Heart left ventricle (tissue), 16 donors: ENCODE measurements at places on chromosomes 2 and 18. TPM values are rescaled to one million over a fixed set of nuclear protein-coding genes. Genes with fewer than 3 reads are reported as not detected.

FEV gene
- total RNA-seq: not detected

DNA sequence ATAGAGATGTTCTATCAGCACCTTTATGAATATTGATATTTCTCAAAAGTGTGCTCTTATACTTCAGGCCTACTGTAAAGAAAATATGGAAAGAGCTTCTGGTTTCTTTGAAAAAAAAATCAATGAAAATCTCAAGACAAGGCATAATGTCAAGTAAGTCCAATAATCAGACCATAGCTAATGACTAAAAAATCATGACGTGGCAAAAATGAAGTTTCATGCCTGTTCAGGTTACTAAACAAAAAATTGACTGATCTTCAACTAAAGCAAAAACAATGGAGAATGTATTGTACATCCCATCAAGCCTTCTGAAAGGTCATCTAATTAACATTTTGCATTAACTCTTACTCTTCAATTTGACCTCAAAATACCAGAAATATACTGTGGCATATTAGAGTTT lies 824.4 kb downstream of the EPHA4 start:
- no peaks in the 10 kb centered on the region for H3K4me1 ChIP-seq
- no peak overlapping the region for H3K27ac ChIP-seq
- H3K36me3 ChIP-seq: no peaks in the 10 kb centered on the region
- H3K4me3 ChIP-seq: no peak overlapping the region
- H3K27me3 ChIP-seq: no peaks in the 10 kb centered on the region
- no peak for DNase-seq

- no peak overlapping the region for H3K4me3 ChIP-seq
- no peak overlapping the region for H3K27ac ChIP-seq
- no peaks in the 10 kb centered on the region for H3K27me3 ChIP-seq
- no peak for DNase-seq
- H3K36me3 ChIP-seq: no peaks in the 10 kb centered on the region
- H3K4me1 ChIP-seq: no peaks in the 10 kb centered on the region
Observed at GRCh38 chr2:222851956-222852617, 8.7 kb upstream of the ACSL3 start.

DNA sequence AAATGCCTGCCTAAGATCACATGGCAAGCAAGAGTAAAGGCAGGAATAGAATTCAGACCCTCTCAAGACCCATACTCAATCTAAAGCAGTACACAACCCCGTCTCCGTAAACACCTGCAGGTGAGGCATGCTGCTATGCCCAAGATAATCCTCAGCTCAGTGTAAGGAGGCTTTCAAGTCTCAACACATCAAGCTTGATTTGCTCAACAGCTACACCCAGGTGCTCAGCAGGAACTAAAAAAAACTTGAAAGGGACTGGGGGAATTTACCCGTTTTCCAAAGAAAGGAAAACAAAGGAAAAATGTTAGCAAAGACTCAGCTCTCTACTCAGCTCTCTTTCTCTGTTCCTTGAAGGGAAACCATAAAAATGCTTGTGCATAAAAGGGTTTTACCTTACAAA lies 301.8 kb downstream of the C1D start:
- H3K27me3 ChIP-seq: no peaks in the 10 kb centered on the region
- no peak overlapping the region for H3K4me3 ChIP-seq
- no peak for DNase-seq

DNA sequence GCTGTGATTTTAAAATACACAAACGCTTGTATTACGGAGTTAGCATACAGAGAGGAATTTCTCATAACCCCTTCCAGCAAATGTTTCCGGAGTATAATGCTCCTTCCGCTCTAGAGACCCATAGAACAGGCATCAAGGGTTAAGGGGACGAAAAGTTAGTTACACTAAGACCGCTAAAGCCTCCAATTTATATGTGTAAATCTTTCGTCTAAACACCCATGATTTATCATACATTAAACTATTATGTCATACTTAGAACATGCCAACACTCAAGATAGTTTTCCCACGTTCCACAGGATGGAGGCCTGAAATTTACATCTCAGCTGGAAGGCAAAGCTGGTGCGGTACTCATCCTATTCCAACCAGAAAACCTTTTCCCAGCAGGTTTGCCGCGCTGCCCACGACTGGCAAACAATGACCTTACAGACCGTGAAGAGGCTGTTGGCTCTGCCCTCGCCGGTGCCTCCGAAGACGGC lies 650 bp downstream of the ORMDL1 start:
- peak overlapping the region; percentile 92 for H3K4me3 ChIP-seq
- H3K36me3 ChIP-seq: peaks cover 47% of the 10 kb centered on the region
- no peak for DNase-seq

DNA sequence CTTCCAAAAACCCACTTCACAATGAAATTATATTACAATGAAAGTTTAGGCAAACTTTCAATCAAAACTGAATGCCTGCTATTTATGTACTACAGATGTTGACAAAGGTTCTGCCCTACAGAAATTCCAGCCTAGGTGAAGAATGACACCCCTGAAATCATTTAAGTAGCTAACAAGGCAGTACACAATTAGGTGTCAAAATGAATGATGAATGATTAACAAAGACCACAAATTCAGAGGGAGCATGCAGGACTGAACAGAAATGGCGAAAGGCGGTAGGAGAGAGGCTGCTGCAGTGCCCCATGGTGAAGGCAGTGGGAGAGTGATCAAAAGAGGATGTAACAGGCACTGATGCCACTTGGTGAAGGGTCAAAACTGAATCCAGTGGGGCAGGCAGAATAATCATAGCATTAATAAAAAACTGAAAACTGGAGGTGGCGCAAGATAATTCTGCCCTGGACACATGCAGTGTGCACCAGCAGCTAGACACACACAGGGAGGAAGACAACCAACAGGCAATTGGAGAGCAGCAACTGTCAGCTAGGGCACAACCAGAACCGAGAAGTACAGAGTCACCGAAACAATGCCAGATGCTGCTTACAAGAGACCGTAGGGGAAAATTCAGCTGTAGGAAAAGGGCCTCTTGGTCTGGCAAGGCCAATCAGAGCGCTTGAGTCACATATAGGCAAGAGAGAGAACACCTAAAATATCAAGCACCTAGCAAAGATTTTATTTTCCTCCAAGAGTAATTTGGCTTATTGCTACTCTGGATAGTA lies 4.5 kb downstream of the TMEM131 start:
- H3K36me3 ChIP-seq: no peaks in the 10 kb centered on the region
- peaks cover 47% of the 10 kb centered on the region for H3K4me1 ChIP-seq
- DNase-seq: no peak
- H3K27me3 ChIP-seq: no peaks in the 10 kb centered on the region

DNA sequence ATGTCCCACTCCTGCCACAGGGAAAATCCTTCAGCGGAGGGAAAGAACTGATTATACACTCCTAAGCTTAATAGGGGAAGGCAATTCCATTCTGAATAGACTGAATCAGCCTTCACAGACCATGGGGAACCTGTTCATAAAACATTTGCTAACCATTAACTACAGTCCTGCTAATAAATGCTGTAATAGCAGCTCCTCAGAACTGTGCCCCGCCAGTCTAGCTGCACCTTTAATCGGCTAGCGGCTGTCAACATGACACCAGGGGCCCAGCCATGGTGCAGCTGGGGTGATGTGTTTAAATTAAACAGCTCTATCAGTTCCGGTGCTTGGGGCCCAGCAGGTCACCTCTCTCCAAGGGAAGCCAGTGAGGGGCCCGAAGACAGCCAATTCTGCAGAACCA lies 77.8 kb downstream of the GALNT14 start:
- no peak for DNase-seq
- H3K4me1 ChIP-seq: peaks cover 3% of the 10 kb centered on the region
- no peaks in the 10 kb centered on the region for H3K27me3 ChIP-seq
- no peak overlapping the region for H3K27ac ChIP-seq
- H3K36me3 ChIP-seq: no peaks in the 10 kb centered on the region
